ENCODE measurements at places on chromosomes 16 and 17.

DNA sequence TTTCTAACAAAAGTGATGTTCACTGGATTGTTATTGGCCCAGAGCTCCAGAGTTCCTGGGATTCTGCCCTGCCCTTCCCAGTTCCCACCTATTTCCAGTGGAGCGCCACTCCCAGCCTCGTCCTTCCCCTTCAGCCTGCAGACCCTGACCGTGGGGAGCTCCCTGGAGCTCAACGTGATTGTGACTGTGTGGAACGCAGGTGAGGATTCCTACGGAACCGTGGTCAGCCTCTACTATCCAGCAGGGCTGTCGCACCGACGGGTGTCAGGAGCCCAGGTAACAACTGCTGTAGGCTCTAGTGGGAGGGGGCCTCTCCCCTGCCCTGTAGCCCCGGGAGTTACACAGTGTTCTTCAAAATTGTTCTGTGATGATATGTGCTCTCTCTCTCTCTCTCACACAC lies 11.8 kb downstream of the COX6A2 start:
- no peak for DNase-seq

DNA sequence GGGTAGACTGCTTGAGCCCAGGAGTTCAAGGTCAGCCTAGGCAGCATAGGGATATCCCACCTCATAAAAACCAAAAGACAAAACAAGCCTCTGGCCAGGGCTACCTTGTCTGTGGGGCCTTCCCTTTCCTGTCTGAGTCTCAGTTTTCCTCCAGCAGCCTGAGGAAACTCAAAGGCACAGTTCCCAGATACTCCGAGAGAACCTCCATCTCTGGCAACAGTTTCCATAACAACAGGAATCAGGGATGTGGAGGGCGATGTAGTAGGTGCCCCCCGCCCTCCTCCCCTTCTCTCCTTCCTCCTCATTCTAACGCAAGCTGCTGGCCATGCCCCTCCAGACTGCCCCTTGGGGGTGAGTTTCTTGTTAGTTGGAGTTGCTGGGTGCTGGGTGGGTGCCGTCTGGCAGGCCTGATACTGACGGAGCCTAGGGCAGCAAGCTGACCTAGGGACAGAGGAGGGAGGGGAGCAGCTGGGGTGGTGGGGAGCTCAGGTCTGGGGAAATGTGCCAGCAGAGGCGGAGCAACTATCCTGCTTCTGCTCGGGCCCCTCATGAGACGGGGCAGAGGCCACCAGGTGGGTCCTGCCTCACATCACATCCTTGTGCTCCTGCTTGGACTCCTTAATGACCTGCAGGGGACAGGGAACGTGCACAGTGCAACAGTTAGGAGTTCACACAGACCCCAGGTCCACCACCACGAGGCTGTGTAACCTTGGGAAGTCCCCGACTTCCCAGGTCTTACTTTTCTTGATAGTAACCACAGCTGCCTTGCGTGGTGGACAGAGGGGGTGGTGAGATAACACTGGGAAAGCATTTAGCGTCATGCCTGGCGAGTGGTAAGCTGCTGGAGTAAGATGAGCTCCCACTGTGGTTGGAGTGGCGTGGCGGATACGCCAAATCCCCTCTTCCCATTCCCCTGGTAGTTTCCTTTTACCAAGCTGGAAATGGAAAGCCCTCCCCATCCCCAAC lies 7.8 kb upstream of the EFTUD2 start:
- no peak for DNase-seq

- peak; percentile 26 for DNase-seq
Observed at GRCh38 chr16:77657016-77657415, 65.3 kb upstream of the NUDT7 start.

- DNase-seq = no peak
Observed at GRCh38 chr17:21538615-21539014, 153.7 kb upstream of the KCNJ18 start.

GRCh38 chr17:75764711-75765421 lies at the start of gene GALK1:
Gene GALK1, minus strand, starts transcription at chr17:75765192. Its CDS starts 56 bp downstream, at chr17:75765136.
- peak; percentile 83 for DNase-seq

DNA sequence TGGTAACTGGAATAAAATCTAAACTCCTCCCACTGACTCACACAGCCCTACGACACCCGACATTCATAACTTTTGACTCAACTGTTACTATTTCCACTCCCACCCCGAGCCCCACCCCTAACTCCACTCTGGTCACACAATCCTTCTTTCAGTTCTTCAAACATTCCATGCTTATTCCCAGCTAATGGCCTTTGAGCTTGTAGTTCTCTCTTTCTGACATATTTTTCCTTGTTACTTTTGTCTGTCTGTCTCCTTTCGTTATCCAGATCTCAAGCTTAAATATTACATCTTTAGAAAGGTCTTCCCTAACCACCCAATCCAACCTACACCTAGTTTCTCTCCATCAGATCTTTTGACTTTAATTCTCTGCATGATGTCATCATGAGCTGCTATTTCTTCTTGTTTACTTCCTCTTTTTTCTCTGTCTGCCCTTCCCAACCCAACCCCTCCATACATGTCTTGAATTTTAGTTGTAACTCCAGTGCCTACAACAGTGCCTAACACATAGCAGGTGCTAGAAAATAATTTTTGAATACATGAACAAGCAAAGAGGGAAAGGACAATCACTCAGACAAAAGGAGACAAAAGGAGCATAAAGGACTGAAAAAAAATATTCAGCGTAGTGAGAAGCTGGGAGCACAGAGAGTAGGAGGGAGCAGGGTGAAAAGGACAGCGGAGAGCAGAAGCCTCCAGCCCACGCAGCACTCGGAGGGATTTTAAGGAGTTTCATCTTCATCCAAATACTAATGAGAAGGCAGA lies 65.2 kb upstream of the SMIM36 start:
- DNase-seq = peak; percentile 13

DNA sequence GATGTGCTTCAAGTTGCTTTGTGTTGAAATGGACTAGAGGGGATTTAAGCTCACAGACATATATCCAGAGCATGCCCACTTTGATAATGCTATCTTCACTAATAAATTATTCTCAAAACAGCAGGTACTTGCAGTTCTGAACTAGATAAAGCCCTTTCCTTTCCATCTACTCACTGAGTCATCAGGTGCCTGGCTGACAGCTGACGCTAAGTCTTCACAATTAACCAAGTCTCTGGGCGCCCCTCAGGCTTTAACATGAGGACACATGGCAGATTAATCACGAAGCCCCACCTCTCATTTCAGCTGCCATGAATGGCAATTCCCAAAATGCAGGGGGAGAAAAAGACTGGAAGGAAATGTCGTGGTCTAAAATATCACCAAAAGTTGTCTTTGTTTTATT lies 29.5 kb upstream of the CRISPLD2 start:
- DNase-seq = no peak

DNA sequence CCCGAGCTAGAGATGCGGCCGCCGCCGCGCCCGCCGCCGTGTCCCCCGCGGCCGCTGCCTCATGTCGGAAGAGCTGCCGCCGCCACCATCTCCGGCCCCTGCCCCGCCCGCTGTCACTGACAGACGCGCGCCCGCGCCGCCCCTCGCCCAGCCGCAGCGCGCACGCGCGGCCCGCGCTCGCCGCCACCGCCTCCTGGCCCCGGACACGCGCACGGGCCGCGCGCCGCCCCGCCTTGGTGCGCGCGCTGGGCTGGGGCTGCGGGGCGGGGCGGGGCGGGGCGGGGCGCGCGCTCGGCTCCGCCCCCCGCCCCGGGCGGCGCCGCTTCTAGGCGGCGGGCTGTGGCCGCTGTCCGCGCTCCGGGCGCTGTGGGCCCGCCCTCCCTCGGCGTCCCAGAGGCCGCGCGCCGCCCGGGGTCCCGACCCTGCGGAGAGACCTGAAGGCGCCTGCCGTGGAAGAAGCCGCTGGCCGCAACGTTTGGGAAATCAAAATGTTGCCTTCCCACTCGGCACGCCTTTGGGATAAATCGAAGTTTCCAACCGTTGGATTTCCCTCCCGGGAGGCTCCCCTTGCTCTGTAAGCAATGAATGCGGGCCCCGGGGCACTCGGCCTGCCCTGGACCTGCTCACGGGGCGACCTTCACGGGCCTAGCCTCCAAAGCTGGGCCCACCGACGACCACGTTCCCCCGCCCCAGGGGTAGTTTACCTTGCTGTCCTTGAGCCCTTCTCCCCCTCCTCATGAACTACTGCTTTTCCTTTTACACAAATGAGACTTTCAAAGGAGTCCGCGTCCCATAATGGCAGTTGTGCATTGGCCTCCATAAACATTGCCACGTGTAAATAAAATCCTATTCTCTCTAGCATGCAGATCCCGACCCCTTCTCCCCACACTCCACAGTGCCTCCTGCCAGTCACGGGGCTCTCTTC lies at the start of gene ADCY9:
Gene ADCY9, minus strand, starts transcription at position 118 of the 925 bp plus-strand sequence. CDS start 1,000 bp downstream, outside the sequence.
- peak; percentile 87 for DNase-seq

- no peak for DNase-seq
Observed at GRCh38 chr17:57077000-57077399, 8.0 kb upstream of the AKAP1 start.

DNA sequence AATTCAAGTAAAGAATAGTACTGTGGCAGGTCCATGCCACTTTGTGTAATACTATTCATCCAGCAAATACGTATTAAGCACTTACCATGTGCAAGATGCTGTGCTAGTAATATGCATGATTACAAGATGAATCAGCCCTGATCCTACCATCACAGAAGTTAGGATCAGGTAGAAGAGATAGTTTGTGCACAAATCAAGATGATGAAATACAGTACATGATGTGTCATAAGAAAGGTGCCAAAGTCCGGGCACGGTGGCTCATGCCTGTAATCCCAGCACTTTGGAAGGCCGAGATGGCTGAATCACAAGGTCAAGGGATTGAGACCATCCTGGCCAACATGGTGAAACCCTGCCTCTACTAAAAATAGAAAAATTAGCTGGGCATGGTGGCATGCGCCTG lies 10.9 kb downstream of the COG4 start:
- no peak for DNase-seq

DNA sequence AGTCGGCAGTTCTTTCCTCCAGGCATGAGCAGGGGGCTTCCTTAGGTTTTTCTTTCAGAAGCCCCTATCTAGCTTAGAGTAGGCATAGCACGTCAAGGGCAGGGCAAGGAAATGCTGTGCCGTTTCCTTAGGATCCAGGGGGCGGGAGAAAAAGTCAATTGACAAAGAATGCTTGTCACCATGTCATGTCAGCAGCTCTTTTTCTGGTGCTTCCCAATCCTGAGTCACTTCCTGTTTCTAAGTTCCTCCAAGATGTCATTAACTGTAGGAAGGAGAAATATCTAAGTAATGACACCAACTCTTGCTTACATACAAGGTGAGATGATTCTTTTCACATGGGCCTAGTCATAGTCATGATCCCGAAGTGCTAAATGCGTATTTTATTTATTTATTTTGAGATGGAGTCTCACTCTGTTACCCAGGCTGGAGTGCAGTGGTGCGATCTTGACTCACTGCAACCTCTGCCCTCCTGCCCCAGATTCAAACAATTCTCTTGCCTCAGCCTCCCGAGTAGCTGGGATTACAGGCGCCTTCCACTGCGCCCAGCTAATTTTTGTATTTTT lies 35.2 kb downstream of the GJC1 start:
- DNase-seq = no peak

GRCh38 chr17:1597861-1598342 lies 30.7 kb downstream of the SLC43A2 start:
- DNase-seq = no peak

- no peak for DNase-seq
Observed at GRCh38 chr17:46756861-46757260, 61.6 kb downstream of the WNT3 start.

DNA sequence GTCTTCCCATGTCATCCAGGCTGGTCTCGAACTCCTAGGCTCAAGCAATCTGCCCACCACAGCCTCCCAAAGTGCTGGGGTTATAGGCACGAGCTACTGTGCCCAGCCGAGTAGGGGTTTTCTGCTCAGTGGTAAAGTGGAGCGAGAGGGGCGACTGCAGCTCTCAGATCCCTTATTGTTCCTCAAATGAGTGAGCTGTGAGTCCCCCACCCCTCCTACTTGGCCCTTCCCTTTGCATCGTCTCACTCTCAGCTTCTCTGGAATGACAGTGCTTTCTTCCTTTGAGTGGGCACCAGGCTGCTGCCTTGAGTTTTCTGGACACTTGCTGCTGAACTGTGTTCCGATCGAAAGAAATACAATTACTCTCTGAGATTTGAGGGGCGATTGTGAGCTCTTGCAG lies 63.5 kb downstream of the MSI2 start:
- no peak for DNase-seq

- peak; percentile 50 for DNase-seq
Observed at GRCh38 chr16:31206776-31207175, 4.2 kb upstream of the PYCARD start.

DNA sequence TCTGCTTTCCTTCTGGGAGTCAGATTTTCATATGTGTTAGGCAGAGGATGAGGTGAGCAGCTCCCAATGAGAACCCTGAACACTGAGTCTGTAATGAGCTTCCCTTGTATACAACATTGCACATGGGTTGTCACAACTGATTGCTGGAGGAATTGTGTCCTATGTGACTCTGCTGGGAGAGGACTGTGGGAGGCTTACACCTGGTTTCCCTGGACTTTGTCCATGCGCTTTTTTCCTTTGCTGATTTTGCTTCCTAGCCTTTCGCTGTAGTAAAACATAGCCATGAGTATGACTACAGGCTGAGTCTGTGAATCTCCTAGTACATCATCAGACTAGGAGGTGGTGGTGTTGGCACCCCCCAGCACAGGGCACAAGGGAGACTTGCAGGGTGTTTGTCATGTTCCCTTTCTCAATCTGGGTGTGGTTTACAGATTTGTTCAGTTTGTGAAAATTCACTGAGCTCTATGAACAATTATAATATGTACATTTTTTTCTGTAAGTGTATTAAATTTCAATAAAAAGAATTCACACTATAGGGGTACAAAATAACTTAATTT lies 1.7 kb upstream of the PLK1 start:
- DNase-seq = no peak

DNA sequence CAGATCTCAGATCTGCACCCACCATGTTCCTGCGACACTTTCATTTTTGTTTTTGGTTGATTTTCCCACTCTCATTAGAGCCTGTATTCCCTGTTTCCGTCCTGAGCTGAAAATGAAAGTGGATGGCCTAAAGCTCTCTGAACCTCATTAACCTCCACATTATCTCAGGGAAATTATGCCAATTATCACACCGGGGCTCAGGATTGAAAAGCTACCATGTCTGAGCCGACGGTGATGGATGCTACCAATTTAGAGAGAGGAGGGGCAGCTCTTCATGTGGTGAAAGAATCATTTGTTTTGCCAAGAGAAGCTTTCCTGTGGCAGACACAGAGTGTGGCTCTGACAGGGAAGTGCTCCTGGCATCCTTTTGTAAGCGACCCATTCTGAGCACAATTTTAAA lies 410.4 kb upstream of the CDH11 start:
- DNase-seq = no peak

DNA sequence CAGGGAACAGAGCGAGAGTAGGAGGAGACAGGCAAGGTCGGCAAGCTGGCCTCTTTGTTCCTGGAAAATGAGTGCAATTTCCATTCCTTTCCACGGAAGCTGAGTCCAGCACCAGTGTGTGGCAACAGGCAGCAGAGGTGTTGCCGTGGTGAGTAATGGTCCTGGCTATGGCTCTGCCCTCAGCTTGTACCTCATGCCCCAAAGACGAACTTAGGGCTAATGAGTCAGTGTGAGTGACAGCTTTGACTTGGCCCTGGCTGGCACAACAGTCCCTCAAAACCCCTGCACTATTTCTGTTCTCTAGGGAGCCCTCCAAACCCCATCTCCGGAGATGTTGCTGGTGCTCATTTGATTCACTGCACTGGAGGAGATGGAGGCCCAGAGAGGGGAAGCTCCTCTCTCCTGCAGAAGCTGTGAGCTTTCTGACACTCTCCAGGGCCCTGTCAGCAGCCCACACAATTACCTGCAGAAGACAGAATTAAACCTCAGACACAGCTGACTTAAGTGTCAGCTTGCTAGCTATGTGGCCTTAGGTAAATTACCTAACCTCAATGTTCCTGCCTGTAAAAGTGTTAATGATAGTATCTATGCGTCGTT lies 129.9 kb downstream of the TMEM132E start:
- DNase-seq = no peak

Measured in RPMI8226 (cell line).